ENCODE measurements at places on chromosomes 12 and 14. TPM values are rescaled to one million over a fixed set of nuclear protein-coding genes. Genes with fewer than 3 reads are reported as not detected.

DNA sequence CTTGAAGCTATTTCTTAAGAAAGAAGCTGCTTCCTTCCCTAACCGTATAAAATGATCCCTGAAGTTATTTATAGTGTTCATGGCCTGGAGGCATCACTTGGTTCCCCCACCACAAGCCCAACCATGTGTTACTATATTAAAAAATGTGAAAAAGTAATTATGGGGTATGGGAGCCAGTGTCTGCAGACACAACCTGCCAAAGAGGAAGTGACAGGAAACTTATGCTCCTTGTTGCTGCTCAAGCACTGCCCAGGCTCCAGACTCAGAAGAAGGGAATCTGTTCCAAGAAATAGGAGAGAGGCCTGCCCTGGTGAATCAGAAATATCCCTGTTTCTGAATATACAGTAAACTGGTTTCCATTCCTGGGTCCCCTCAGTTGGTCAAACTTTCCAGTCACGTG, 217.2 kb upstream of the BMP4 start:
- ATAC-seq, result no peak

PCED1B gene
- 0.73 TPM for total RNA-seq

CFAP251 gene
- total RNA-seq, result 2.7 TPM

GLIPR1L1 gene
- total RNA-seq, result not detected

GRCh38 chr12:75525263-75525662, 13.9 kb upstream of the KRR1 start:
- ATAC-seq, result no peak

DNA sequence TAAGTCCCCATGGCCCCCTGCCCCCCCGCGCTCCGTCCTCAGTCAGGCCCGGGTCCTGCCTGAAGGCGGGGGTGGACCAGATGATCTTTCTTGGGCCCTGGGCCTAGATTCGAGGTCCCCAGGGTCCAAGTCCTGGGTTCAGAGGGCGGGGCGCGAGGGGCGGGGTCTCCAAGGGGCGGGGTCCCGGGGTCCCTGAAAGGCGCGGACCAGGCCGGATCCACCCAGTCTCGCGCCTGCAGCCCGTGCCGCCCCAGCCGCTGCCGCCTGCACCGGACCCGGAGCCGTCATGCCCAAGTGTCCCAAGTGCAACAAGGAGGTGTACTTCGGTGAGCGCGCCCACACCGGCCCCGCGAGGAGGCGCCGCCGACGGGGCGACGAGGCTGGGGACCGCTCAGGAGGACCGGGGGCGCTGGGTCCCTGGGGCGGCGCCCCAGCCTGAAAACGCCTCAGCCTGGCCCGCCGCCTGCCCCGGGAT, 325 bp downstream of the CRIP1 start:
- ATAC-seq, result no peak

DNA sequence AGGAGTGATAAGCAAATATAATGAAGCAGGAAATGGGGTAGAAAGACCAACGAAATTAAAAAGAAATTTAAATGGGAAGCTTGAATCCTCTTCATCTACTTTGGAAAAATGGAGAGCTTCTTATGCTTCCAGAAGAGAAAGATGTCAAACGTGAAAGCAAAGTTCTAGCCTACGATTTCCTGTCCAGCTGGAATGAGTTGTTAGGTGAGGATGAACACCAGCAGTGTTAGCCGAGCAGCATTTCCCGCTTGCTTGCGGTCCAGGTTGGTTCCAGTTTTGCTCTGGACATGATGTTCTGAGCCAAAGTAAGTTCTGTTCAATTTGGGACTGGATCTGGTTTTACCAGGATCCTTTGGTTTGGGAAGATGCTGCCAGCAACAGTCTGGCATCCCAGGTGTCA, 78.9 kb downstream of the DACT1 start:
- ATAC-seq, result no peak

GRCh38 chr14:37596790-37597472, 1.5 kb downstream of the TTC6 start:
- no peak for ATAC-seq

RIC8B gene
- 17.8 TPM for total RNA-seq

GRCh38 chr14:96297000-96297399, 41.0 kb downstream of the BDKRB1 start:
- ATAC-seq, result peak; percentile 25

DNA sequence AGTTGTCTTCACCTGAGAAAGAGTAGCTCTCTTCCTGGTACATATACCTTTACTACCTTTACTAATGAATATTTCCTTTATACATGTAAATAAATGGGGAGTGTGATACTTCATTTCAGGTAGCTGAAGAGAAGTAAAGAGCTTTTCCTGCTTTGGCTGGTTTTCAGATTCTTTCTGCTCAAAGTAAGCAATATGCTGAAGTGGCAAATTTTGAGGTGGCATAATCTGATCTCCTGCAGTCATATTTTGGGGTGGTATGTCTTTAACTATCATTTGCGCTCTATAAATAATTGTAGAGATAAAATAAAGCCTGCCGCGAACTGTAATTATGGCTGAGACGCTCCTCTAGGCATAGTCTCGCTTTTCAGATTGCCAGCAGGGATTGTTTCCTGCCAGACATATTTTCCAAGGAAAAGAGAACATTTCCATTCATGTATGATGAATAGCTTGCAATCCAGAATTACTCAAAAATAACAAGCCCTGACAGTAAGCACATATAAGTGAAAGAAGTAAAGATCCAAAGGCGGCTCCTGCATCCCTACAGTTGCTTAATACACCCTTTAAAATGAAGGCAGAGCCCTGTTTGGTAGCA, 200.7 kb downstream of the C12orf50 start:
- ATAC-seq, result no peak

GRCh38 chr12:80472911-80473500, 29.0 kb downstream of the PTPRQ start:
- peak; percentile 37 for ATAC-seq

DNA sequence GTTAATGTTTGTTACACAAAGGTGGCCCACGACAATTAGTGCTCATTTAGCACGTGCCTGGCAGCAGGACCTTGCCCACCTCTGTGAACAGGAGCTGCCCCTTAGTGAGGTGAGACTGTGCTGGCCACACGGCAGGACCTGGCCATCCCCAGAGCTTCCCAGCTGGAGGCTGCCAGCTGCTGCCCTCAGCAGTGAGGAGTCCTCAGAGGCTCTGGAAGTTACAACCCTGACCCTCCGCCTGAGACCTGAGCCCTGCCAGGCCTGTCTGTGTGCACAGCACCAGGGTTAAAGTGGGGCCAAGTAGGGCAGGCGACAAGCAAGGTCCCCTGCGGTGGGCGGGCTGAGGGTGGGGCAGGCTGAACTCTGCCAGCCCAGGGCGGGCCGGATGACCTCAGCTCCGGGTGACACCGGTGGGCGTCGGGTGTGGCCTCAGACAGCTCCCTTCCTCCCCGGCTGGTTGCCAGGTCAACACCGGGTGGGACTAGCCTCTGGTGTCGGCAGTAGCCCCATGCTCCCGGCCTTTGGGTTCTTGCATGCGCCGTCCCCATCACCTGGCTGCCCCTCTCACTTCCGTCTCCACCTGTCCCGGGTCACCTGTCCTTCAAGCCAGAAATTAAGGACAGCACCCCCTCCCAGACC, 9.2 kb upstream of the LBHD2 start:
- peak; percentile 3 for ATAC-seq
